ENCODE measurements at places on chromosomes 1 and 21.

- DNase-seq = no peak
These were observed 146.7 kb downstream of the HMCN1 start for GRCh38 chr1:185880779-185881333.

GRCh38 chr21:25409978-25410377, 197.3 kb downstream of the MRPL39 start:
- no peak for DNase-seq

GRCh38 chr21:38396325-38396724, 102.0 kb downstream of the ERG start:
- no peak for DNase-seq

GRCh38 chr1:182707122-182707521, 22.7 kb upstream of the RGS8 start:
- no peak for DNase-seq

GRCh38 chr1:63602629-63603028, 9.4 kb downstream of the PGM1 start:
- DNase-seq = no peak

DNA sequence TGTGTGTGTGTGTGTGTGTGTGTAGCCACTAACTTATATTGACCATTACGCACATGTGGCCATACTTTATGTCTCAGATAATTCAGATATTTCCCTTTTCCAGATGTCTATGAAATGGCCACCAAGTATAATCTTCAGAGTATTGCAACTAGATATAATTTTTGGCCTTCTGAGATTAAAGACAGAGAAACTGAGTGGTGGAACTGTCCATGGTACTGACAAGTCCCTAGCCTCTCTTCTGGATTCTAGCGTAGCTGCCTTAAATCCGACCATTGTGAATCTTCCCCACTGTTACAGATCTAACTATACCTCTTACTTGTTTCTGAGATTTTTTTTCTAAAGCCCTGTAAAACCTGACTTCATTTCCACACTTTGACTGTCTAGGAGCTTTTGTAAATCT, 100.0 kb upstream of the SERTAD4 start:
- DNase-seq = no peak

GRCh38 chr1:211895126-211895759, 64.7 kb upstream of the LPGAT1 start:
- DNase-seq = no peak

DNA sequence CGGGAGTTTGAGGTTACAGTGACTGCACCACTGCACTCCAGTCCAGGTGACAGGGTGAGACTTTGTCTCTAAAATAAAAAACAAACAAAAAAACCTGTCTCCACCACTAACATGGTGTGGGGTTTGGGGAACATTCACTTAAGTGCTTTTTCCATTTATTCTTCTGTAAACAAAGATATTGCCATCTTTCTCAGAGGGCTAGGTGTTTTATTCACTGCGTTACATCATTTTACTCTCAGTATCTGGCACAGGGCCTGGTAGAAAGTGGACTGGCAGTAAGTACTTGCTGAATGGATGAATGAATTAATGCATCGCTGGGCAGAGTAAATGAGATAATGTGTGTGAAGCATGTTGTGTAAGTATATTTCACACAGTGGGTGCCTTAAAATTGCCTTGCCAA, 20.1 kb downstream of the KIAA0040 start:
- no peak for DNase-seq

GRCh38 chr21:30434033-30434631, 4.1 kb downstream of the KRTAP13-4 start:
- peak; percentile 2 for DNase-seq

GRCh38 chr1:31742462-31743212, 21.5 kb downstream of the ADGRB2 start:
- DNase-seq = no peak

DNA sequence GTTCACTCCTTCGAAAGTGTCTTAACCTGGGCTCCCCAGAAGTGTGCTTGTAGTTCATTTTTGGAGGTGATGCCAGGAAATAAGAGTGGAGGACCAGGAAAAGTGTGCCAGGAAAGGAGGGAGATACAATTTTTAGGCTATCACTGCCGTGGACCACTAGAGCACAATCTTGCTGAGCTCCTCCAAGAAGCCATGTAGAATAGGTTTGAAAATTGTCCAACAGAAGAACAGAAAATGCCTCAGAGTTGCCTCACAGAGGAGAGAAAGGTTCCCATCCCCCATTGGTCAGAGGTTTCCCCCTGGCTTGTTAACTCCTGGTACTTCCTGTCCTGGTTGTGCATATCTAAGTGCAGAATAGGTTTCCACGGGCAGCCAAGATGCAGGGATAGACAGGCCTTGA, 41.6 kb downstream of the CATSPERE start:
- no peak for DNase-seq

DNA sequence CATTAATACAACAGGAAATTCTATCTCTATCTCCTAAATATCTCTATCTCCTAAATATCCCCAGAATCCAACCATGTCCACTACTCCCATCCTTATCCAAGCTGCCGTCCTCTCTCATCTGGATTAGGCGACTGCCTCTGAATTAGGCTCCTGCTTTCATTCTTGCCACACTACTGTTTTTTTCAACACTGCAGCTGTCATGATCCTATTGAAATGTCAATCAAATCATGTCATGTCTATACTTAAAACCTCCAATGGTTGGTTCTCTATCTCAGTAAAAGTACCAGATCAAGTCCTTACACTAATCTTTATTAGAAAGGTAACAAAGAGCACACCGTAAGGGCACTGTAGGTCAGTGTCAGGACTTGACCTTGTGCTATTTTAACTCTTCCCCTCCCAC, 82.0 kb upstream of the NFIA start:
- no peak for DNase-seq

DNA sequence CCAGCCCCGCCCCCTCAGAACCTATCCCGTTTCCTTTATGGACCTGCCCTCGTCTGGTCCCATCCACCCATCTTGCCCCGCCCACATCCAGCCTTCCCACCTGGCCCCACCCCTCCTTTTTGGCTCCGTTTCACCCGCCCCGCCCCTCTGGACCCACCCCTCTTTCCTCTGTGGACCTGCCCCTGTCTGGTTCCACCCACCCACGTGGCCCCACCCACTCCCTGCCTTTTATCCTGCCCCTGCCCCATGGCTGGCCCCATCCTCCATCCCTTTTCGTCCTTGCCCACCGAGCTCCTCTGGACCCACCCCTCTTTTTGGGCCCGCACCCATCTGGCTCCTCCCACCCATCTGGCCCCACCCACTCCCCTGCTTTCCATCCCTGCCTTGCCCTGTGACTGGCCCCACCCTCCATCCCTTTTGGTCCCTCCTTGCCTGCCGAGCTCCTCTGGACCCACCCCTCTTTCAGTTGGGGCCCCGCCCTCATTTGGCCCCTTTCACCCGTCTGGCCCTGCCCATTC, 177.3 kb downstream of the CAMTA1 start:
- DNase-seq = peak; percentile 31

GRCh38 chr21:16215193-16215592, 485.4 kb downstream of the USP25 start:
- no peak for DNase-seq

DNA sequence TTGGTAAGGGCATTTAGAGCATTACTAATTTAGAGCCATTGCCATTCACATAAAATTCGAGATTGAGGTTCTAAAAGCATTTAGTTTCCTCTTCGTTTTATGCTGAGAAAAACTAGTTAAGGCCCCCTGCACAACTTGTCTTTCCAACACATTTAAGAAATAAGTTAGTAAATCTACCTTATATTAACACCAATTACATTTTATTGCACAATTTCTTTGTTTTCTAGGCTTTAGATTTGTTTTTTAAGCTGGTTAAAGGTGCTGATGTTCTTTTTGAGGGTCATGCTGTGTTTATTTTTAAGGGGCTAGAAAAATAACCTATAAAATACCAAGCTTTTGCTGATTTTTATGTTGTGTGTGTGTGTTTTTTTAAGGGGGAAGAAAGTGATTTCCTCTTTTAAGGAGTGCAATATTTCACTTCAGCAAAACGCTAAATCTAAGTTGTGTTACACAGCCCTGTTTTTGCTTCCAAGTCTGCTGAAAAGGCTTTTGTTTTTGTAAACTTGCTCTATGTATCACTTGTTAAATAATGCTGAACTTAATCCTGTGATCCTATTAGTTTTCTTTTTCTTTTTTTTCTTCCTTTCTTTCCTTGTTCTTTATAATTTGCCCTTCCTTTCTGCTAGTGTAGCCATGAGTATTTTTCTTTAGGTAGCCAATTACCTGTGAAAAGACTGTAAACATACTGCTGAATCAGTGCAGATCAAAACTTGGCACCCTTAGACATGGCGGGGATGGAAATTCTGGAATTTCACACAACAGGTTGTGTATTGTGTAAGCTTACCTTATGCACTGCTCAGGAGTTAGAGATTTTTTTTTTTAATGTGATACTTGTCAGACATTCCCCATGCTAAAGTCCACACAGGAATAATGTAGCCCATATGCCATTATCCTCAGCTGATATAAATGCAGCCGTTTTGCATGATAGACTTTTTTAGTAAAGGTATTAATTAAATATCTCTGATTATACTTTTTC, 1.5 kb downstream of the CEPT1 start:
- DNase-seq = no peak

- no peak for DNase-seq
These were observed 31.3 kb downstream of the WNT4 start for GRCh38 chr1:22111620-22112019.
